Epithelial cell of esophagus (primary cell): ENCODE measurements at places on chromosomes 6 and 20.

DNA sequence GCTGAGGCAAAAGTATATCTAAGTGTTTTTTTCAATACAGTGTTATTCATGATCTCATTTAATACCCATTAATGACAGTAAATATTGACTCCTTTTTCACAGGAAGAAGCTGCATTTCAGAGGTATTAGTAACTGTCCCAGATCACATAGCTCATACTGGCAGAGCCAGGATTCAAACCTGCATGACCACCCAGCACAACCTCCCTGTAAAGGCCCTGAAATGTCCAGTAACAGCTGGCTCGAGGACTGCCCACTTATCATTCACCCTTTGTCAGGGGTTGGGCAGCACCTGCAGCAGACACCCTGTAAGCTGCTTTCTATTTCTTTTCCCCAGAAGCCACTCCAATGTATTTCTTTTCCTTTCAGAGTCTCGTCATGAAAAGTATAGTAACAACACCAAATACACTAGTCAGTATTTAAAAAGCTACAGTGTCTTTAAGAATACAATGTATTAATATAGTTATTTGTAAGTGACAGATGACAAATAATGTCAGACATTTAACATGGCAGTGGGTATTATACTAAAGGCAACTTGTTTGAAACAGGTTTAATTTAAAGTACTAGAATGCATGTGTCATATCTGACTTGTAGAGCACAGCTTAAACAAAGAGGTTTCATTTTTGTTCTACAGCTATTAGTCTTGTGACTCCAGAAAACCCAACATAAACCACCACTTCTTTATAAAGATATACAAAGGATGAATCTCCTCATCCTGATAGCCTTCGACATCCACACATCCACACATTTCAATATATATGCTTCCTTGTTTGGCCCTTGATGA lies 841.6 kb upstream of the GJE1 start:
- peak; percentile 36 for DNase-seq

DNA sequence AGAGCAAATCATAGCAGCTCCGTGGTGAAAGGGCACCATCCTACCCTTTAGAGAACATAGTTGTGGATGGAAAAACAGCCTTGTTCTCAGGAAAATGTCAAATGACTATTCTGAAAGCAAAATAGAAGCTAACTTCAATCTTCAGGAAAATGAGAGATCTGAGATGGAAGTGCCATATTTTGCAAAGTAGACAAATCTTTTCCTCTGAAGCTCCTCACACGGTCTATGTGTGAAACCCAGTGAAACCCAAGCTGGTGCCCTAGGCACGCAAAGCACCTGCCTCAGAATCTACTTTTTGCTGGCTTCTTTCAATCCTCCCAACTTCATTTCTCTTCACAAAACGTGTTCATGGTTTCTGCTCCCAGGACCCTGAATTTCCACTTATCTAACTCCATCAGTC lies 325.2 kb upstream of the CDH4 start:
- no peak for DNase-seq

DNA sequence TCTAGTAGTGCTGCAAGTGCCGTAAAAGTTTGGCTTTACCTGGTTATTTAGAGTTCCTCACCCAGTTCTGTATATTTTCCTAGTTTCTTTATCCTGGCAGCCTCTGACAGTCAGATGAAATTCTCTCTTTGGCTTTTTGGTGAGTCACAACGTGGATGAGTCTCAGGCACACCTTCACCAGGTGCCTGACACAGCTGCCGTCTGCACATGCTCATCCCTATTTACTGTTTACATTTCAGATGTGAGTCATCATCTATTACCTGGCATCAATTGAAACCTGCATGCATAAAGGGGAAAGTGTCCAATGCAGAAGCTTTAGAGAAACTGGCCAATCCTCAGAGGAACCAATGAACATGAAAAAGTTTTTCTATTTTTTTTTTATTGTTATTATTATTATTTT lies 33.3 kb upstream of the ADGRF4 start:
- DNase-seq, result peak; percentile 98

DNA sequence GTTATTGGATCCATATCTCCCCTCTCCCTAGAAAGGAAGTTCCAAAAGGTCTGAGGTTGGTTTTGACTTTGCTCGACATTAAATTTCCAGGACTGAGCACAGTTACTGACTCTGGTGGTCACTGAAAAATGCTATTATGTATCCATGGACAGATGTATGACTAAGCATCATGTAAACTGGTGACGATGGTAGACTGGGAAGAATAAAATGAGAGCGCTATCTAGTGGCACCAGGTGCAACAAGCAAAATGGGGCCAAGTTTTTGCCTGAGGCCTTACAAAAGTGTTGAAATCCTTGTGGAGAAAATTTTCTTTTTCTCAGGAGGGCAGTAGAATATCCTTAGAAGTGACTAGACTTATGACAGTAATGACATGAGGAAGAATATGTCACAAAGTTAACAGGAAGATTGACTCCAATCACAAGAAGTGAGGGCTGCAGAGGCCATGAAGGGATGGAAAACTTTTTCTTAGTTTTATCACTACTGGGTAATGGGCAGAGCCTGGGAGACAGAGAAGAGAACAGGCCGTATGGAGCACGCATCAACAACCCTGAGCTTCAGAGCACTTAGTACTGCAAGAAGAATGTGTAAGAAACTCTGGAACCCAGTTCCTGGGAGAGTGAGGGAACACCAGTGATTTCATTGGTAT lies 88.9 kb upstream of the ELOVL5 start:
- peak; percentile 81 for DNase-seq

GRCh38 chr6:25883536-25883935 lies 9.5 kb upstream of the SLC17A3 start:
- no peak for DNase-seq

GRCh38 chr6:32459781-32460424 lies 20.2 kb downstream of the HLA-DRA start:
- no peak for DNase-seq

DNA sequence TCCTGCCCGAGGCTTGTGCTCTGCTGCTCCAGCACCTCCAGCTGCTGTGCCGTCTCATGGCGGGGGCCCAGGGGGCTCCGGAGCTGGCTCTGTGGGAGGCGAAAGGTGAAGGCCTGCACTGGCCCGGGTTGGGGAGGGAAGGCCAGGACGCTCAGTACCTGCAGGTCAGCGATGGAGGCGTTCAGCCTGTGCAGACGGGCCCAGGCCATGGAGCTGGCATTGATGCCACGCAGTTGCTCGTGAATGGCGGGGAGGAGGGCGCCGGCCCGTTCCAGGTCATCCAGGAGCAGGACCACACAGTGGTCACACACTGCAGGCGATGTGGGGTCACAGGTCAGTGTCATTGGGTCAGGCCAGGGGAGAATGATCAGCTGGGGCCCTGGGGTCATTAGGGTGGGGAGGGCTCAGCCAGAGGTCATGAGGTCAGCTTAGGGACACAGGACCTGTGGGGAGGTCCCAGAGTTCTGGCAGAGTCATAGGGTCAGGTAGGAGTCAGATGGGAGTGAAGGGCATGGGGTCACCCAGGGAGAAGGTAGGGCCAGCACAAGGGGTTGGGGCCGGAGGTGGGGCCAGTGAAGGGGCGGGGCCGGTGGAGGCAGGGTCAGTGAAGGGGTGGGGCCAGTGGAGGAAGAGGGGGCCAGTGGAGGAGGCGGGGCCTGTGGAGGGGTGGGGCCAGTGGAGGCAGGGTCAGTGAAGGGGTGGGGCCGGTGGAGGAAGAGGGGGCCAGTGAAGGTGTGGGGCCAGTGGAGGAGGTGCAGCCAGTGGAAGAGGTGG lies 18.0 kb downstream of the ADRM1 start:
- DNase-seq, result peak; percentile 51

DNA sequence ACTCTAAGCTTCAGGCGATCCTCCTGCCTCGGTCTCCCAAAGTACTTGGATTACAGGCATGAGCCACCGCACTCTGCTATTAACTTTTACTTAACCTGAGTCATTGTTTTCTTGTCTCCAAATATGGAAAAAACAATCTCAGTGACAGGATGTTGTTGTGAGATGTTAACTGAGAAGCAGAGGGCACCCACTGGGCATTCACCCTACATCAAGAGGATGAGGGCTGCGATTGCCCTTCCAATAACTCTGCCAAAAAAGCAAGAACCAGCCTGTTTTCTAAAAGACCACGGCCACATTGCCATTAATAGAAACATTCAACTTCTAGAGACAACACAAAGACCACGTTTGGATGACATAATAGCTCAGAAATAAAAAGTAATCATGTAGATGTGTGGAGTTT lies 107.6 kb upstream of the SGK1 start:
- peak; percentile 39 for DNase-seq

DNA sequence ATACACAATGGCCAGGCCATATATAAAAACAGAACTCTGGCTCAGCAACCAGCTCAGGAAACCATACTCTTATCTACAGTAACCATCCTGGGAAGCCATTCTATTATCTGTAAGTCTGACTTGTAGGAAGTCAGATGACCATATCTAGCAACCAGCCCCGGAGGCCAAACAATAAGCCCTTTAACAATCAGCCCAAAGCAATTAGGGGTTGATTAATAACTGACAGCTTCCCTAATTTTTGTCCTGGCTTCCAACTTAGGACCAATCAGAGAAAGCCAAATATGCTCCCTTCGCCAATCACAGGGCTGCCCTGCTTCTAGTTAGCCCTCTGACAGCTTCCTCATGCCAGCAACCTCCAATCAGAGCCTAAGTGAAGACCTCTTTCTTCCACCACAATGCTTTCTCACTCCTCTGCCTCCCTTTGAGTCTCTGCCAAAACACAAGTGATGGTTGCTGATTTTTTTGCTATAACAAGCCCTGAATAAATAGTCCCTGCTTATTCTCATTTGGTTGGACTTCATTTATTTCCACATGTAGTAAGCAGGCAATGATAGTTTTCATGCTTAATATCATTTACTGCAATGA lies 37.8 kb upstream of the STXBP5 start:
- DNase-seq, result no peak

DNA sequence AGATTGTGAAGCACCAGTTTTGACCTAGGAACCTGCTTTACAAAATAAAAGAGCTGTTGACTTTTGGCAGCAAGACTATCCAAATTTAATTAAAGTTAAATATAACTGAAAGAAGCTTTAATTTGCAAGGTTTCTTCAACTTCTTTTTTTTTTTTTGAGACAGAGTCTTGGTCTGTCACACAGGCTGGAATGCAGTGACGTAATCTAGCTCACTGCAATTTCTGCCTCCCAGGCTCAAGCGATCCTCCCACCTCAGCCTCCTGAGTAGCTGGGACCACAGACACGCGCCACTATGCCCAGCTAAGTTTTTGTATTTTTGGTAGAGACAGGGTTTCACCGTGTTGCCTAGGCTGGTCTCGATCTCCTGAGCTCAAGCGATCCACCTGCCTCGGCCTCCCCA lies 13.7 kb upstream of the CSE1L start:
- no peak for DNase-seq

GRCh38 chr6:167580619-167580911 lies 246.1 kb upstream of the AFDN start:
- DNase-seq, result no peak

GRCh38 chr6:73556836-73557235 lies 36.0 kb upstream of the EEF1A1 start:
- DNase-seq, result no peak

GRCh38 chr6:15953152-15953880 lies 175.6 kb upstream of the MYLIP start:
- no peak for DNase-seq
